ENCODE measurements at places on chromosomes 13 and 19.

DNA sequence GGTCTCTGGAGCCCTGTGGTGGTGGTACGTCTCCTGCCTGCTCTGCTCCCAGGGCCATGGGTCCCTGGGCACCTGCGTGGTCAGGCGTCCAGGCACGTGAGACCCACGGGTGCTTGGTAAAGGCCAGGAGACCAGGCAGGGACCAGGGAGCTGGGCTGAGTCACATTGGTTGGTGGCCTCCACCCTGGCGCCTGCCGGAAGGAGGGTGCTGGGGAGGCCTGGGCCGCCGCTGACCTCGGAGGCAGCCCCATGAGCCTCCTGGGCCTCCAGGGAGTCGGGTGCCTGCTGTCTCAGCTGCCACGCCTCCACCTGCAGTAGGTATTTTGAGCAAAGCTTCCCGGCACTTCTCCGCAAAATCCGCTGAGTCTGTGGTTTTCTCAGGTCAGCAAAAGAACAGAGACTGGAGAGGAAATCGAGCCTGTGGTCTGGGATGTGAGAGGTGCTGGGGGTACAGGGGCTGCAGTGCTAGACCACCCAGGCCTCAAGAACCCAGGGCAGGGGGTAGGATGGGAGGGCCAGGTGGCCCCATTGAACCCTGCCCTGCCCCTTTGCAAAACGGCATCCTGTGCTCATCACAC lies 3.6 kb upstream of the PLK5 start:
- no peak for DNase-seq

DNA sequence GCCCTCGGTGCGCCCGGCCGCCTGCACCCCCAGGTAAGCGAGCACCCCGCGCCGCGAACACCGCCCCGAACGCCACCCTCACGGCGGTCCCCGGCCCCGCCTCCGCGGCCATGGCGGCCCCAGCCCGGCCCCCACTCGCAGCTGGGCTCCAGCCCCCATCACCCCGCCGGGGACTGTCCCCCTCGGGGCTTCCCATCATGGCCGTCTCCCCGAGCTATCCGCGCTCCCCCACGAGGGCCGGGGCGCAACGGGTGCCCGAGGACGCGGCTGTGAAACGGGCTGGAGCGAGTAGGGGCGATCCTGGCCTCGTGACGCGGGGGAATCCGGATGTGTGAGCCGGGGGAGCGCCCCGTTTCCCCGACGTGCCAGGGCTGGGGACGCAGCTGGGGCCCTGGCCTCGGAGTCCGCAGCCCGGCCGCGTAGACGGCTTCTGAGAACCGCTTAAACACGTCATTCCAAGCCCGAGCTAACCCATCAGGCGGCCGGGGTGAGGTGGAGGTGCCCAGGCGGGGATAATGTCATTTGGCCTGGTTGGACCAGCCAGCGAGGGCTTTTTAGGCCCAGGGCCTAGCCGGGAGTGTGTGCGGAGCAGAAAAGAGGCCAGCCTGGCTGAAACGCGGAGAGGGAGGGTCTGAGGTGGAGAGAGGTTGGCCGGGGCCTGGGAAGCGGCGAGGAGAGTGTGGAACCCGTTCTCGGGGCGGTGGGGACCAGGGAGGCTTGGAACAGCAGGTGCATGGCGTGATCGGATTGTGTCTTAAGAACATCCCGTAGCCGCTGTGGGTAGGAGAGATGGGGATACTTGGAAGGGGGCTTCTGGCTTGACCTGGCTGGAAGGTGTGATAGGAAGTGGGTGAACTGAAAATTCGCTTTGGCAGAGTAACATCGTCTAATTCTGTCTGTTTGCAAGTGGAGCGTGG lies 550 bp downstream of the CERS4 start:
- peak; percentile 51 for DNase-seq

DNA sequence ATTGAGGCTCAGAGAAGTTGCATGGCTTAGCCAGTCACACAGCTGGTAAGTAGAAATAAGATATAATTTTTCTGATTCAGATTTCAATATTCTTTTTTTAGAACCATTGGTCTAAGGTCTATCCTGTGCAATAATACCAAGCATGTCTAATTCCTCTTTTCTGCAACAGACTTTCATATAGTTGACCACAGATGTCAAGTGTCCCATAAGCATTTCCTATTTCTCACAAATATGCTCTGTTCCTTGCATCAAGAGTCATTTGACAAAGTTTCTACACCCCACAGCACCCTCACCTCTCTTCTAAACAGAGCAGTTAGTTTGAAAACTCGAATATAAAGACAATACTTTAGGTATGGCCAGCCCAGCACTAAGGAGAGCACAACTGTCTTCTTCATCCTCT lies 26.8 kb upstream of the SACS start:
- DNase-seq, result peak; percentile 64

DNA sequence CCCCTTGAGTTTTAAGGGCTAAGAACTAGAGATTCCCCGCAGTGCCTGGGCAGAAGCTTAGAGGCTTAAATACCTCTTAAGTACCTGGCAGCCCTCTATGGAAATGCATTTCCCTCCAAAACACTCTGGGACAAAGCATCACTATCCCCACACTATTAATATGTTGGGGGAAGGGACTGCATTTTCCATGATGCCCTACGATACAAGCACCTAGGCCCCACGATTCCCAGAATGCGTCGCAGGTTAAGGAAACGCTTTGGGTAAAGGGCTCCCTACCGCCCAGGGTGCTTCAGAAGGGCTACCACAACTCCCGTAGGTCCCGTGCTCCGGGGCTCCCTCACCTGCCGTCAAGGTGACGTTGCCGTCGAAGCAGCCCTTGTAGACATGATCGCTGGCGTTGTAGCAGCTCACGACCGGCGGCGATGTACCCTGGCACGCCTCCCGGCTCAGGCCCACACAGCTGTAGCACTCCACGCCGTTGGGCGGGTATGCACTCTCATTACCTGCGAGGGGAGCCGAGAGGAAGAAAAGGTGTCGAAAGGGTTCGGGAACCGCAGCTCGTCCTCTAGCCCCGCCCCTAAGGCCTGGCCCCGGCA lies 2.5 kb downstream of the LYPD3 start:
- DNase-seq, result no peak

GRCh38 chr13:66475061-66475460 lies 755.1 kb downstream of the PCDH9 start:
- no peak for DNase-seq

DNA sequence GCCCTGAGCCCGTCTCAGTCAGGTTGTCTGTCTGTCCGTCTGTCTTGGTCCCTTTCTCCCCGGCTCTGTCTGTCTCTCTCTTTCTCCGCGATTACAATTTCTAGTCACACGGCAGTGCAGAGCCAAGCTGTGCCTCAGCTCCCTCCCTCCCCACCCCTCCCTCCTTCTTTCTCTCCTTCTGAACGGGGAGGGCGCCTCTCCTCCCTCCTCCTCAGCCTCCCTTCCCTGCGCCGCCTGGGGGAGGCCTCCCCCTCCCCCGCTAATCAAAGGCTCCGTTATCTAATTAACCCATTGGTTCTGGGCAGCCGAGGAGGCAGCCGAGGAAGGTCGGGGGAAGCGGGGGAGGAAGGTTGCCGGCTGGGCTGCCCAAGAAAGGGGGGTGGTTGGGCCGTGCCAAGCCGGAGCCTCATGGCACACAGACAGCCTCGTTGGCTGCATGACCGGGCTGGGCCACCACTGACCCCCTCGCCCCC lies 16.5 kb downstream of the LRRC4B start:
- DNase-seq, result no peak

GRCh38 chr13:110645750-110646149 lies 30.4 kb downstream of the NAXD start:
- DNase-seq, result no peak

DNA sequence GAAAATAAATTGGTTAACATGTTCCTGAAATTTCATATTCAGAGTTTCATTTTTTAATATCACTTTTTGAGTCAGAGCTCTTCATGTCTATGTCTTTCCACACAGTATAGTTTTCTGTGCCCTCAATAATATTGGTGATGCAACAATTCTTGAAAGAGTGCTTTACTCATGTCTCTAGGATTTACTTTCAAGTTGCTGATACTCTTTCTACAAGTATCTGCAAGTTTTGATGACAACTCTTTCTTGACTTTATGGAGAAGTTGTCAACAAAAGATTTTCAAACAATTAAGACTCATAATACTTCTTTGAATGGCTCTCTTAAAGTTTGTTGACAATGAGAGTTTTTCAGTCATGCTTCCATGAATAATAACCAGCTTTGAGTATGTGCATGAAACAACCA lies 561.7 kb downstream of the DIAPH3 start:
- DNase-seq, result no peak

- peak; percentile 63 for DNase-seq
These were observed 536 bp downstream of the FAM32A start for GRCh38 chr19:16185768-16186123.

- peak; percentile 94 for DNase-seq
These were observed 35.2 kb upstream of the WDFY2 start for GRCh38 chr13:51549050-51549449.

- DNase-seq, result peak; percentile 23
These were observed 66.3 kb downstream of the LMO7 start for GRCh38 chr13:75702476-75702875.

DNA sequence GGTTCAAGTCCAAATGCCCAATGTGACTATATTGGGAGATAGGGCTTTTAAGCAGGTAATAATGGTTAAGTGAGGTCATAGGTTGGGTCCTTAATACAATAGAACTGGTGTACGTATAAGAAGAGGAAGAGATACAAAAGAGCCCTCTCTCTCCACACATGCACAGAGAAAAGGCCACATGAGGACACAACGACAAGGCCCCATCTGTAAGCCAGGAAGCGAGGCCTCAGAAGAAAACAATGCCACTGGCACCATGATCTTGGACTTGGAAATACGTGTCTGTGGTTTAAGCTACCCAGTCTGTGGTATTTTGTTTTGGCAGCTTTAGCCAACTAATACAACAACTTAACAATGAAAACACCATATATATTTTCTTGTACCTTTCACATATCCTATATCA lies 23.4 kb upstream of the RFC3 start:
- peak; percentile 86 for DNase-seq

DNA sequence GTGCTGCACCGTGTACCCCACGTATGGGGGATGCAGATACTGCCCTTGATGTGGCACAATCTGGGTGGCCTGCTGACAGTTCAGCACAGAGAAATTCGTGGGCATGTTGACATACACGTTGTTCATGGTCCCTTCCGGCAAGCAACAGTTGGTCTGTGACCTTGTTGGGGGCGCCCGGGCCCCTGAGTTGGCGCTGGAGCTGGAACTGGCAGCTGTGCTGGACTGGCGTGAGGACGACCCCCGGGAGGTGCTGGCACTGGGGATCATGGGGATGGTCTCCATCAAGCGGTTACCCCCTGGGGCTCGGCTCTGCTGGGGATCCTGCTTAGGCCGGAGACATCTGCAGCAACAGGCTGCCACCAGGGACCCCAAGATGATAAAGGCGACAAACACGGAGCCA lies 5.2 kb downstream of the SHISA2 start:
- no peak for DNase-seq

DNA sequence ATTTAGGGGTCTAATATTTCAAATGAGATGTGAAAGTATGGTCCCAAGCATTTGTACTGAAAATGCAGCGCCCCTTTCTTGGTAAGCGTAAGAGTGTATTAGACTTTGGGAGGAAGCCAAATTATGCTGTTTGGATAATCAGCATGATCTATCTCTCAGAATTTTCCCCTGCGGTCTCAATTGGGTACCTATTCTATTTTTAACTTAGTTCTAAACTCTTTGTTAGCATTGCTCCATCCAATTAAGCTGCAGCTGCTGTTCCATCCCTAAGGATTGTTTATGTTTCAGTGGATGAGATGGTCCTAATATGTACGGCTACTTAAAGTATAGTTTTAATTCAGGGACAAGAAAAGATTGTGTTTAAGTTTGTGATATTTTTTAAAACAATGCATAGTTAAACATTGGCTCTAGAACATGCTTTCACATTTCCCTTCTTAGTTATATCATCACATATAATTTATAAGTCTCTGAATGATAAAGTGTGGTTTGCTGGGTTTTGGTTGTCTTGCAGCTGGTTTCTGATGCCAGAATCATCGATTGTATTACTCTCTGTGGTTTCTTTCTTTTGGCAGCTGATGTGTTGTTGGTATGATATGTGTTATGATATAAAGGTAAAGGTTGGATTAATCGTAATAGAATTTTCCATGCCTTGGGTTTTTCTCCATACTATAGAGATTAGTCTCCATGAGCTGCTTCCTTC lies 15.0 kb downstream of the POLR1D start:
- DNase-seq, result no peak

DNA sequence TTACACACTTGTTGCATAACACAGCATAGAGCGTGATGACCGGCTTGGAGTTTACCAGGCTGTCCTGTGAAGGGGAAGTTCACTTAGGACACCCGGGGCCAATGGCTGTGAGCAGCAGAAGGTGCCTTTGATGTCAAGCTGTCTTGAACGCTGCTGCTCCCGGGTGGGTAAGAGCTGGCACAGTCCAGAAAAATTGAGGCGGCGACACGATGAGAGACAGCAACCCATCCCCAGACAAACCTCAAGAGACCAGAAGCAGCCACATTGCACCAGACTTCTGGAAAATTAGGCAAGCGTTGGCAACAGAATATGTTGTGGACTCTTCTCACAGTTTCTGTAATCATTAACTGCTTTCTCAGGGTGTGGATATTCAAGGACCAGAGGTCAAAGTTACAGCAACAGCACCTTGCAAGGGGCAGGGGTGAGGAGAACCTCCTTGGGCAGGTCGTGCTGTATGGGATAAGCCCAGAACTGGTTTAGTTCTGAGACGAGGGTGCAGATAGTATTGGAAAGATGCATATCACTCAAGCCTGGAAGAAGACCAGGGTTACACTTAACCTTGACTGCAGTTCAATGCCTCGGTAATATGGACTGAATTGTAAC lies 10.1 kb downstream of the NFILZ start:
- DNase-seq, result peak; percentile 64

DNA sequence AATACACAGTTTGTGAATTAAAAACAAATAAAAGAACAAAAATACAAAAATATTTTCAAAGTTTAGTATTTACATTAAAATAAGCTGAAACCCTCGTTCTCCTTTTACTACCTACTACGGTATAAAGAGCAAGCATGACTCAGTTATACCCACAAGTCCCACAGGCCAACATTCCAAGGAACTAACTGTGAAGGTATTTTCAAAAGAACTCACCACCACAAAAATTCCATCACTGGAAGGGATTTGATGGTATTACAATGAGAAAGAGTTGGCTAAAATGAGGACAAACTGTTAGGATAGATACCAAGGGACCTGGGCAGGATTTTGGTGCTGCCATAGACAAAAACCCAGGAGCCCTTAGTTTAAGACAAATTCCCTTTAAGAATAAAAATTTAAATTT lies 122.7 kb downstream of the TBC1D4 start:
- no peak for DNase-seq

- DNase-seq, result no peak
These were observed 489.1 kb upstream of the TSHZ3 start for GRCh38 chr19:31838163-31838815.

DNA sequence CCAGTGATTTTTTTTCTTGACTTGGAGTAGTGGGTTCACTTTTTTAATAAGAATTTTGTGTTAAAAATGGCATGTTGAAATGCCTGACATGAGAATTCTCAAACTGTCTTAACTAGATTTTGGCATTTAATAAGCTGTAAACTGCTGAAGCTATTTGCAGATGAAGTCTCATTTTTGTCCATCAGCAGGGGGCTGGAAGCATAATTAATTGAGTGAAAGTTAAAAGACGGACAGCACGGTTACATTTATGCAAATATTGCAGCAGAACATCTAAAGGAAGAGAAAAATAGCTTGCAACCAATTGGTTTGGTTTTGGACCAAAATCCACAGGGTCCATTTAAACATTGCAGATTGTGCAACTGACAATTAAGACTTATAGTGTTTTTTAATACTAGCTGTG lies 837.3 kb upstream of the KLHL1 start:
- no peak for DNase-seq

- DNase-seq, result no peak
These were observed 9.8 kb downstream of the ATP4B start for GRCh38 chr13:113648216-113648610.
